ENCODE measurements at places on chromosomes 1 and 21.

GRCh38 chr1:205328476-205328875 lies 6.9 kb upstream of the NUAK2 start:
- DNase-seq: no peak

DNA sequence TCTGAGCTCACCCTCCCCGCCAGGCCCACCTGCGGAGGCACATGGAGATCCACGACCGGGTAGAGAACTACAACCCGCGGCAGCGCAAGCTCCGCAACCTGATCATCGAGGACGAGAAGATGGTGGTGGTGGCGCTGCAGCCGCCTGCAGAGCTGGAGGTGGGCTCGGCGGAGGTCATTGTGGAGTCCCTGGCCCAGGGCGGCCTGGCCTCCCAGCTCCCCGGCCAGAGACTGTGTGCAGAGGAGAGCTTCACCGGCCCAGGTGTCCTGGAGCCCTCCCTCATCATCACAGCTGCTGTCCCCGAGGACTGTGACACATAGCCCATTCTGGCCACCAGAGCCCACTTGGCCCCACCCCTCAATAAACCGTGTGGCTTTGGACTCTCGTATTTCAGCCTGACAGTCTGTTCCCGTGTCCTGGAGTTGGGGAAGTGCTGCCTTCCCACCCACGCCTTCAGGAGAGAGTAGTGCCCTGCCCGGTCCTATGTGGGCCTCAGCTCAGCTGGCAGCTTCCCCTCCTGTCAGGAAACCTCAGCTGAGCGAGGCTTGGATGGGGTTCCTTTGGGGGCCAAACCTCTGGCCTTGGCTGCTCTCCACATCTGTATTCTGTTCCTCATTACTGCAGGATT lies 9.2 kb downstream of the ZBTB48 start:
- no peak for DNase-seq

DNA sequence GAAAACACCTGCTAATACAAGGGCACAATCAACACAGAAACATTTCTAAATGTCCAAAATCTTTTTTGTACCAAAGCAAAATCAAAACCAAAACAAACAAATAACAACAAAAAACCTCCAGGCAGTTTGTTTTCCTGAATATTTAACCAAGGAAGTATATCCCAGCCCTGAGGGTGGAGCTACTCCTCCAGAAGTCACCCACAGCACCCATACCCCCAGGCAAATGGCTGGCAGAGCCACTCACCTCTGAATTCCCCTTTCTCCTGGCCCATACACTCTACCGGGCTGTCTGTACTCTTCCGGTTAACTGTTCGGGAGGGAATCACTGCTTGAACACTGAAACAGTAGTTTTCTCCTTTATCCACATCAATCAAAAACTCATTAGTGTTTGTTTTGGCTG lies 9.5 kb downstream of the F3 start:
- no peak for DNase-seq

GRCh38 chr21:42343963-42344510 lies 6.8 kb downstream of the TFF2 start:
- DNase-seq: no peak

DNA sequence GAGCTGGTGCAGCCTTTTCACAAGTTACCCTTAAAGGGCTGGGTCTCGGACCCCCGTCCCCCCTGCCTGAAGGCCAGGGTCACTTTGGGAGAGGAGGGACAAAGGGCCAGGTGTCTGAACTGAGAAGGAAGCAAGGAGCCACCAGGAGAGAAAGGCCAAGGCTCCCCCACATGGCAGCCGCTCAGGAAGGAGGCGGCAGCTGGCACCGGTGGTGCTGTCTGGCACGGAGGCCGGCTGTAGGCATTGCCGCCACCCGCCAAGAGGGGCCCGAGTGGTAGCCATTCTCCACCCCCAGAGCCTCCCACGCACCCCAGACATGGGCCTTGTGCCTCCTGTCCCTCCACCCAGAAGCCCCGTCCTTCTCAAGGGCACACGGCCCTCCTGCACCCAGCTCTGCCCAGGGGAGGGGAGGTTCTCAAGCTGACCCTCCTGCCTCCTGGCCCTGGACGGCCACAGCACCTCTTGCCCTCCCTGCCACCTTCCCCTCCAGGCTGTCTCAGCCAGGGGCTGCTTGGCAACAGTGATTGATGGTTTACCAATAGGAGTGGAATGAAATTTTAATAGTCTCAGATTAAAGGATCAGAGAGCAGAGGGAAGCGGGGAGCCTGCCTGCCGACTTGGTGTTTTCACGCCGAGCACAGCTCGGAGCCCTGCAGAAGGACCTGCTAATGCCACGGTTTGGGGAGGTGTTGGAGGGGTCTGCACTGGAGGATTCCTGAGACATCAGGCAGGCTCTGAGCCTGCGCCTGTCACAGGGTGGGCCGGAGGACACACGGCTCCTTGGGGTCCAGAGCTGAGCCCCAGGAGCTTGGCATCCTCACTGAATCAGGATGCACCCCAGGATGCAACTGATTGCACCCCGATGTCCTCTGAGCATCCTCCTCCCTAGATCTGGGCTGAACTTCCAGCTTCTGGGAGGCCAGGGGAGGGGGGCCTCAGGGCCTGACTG lies 211.9 kb upstream of the VAMP3 start:
- DNase-seq: no peak

GRCh38 chr1:119686661-119687060 lies 25.1 kb upstream of the PHGDH start:
- DNase-seq: no peak

GRCh38 chr1:46396441-46397398 lies 2.6 kb downstream of the FAAH start:
- peak; percentile 27 for DNase-seq

Measured in fibroblast of lung (primary cell).